Fibroblast of skin of back (primary cell): ENCODE measurements at places on chromosomes 7 and 10.

GRCh38 chr7:69359003-69359700 lies 239.1 kb upstream of the AUTS2 start:
- DNase-seq = peak; percentile 67

- DNase-seq = peak; percentile 3
These were observed 1.3 kb upstream of the TAS2R38 start for GRCh38 chr7:141974831-141975230.

GRCh38 chr10:70615784-70616522 lies 13.4 kb upstream of the PRF1 start:
- DNase-seq = peak; percentile 12

- no peak for DNase-seq
These were observed 57.5 kb downstream of the ICA1 start for GRCh38 chr7:8204339-8205030.

GRCh38 chr7:47937065-47937687 lies 11.1 kb downstream of the PKD1L1 start:
- DNase-seq = no peak

- peak; percentile 36 for DNase-seq
These were observed 160.8 kb downstream of the PKD1L1 start for GRCh38 chr7:47787249-47788069.

DNA sequence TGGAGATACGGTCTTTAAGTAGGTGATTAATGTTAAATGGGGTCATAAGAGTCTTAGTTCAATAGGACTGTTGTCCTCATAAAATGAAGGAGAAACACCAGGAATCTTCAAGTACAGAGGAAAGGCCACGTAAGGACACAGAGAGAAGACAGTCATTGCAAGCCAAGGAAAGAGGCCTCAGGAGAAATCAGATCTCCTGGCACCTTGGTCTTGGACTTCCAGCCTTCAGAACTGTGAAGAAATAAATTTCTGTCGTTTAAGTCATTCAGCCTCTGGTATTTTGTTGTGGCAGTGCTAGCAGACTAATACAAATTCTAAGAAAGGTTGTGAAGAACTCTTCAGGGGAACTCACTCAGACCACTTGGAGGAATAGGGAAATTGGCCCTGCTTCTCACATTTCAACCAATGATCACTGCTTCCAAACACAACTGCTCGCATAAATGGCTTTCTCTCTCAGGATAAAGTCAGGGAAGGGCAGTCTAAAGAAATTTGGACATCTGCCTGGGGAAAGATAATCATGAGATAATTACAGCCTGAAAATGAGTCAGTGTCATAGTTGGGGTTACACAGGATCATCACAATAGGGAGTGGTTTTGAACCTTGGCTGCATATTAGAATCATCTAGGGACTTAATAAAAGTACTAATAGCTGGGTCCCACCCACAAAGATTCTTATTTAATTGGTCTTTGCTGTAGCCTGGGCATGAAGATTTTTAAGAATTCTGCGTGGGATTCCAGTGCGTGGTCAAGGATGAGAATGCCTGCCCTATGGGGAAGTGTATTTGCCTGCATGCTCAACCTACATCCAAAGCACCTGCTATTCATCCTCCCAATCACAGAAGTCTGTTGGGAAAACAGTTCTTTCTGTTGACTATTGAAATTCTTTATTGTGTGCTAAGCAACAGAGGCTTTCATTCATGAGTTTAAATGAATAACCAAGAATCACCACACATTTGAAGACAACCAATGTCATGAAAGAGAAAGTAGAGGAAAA lies 310.6 kb upstream of the PLXDC2 start:
- DNase-seq = no peak

GRCh38 chr10:132732518-132732917 lies 53.4 kb downstream of the NKX6-2 start:
- DNase-seq = no peak

DNA sequence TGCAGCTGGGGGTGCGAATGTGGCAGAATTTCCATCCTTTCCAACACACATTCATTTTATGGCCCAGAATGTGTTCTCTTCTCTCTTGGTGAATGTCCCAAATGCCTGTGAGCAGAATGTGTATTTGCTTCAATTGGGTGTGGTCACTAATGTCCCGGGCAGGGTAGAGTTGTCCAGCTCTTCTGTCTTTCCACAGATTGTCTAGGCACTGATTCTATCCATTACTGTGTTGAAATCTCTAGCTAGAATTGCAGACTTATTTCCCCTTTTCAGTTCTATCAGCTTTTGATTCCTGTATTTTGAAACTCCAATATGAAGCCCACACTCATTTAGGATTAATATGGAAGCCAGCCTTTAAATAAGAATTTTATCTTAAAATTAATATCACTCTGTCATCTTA lies 14.0 kb upstream of the AKR1E2 start:
- DNase-seq = no peak
